ENCODE measurements at places on chromosomes 6 and 20.

DNA sequence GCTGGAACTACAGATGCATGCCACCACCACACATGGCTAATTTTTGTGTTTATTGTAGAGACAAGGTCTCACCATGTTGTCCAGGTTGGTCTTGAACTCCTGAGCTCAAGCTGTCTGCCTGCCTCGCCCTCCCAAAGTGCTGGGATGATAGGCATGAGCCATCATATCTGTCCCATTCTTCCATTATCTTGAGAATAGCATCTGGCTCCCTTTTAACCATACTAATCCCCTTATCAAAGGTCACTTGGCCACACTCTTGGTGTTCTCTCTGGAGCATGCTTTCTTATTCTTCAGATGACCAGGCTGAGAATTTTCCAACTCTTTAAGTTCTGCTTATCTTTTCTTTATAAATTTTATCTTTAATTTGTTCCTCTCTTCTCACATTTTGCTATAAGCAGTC is 15.9 kb upstream of the TRERF1 start:
- no peak for DNase-seq

DNA sequence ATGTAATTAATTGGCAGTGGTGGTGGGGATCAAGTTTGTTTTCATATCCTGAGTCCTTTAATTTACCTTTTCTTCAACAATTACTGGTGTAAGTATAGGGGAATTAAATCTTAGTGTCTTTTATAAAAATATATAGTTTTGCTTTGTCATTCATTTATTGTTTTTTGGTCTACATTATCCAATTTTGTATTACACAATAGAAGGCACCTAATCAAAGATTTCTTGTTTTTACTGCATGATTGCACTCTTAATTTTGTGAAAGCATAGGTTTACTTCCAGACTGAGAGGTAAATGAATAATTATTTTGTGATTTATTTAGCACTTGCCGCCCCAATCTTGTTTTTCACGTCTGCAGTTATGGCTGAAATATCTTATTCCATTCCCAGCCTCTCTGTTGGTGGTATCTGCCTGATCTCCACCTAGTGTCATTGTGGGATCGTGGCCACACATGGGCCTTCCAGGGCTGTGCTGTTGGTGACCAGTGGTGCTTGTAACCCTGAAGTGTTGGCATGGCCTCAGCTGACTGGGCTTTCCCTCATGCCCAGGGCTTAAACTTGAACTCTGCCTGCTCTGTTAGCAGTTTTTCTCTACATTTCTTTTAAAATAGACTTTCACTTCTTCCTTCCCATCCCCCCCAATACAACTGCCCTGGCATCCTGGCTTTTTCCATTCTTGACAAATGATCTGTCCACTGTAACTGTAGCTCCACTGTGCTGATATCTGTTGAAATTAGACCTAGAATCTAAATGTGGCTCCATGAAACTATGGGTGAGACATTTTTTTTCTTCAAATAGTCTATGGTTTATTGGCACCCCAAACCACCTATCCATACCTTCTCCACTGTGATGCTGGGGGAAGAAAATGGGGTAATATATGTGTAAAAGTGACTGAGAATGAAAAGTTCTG is 24.8 kb downstream of the E2F3 start:
- no peak for DNase-seq

GRCh38 chr6:41037107-41037900 is 1.7 kb downstream of the UNC5CL start:
- DNase-seq, result no peak

- DNase-seq, result no peak
Observed at GRCh38 chr6:73610444-73611275, 43.1 kb downstream of the SLC17A5 start.

GRCh38 chr6:146154197-146154596 is 125.3 kb downstream of the GRM1 start:
- no peak for DNase-seq

DNA sequence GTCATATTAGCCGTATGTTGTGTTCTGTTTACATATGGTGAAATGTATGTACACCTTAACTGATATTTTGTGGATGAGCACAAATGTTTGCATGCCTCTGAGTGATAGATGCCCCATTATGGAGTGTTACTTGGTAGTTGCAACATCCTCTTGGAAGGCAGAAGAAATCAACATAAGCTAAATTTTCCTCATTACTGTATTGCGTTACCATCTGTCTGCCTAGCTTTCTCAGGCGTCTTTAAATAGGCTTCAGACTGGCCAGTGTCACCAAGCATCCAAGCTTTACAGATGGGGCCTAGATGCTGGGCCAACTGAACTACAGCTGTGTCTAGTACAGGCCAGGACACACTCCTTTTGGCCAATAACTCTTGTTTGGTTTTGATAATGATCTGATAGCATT is 250.6 kb downstream of the SAMD5 start:
- no peak for DNase-seq

DNA sequence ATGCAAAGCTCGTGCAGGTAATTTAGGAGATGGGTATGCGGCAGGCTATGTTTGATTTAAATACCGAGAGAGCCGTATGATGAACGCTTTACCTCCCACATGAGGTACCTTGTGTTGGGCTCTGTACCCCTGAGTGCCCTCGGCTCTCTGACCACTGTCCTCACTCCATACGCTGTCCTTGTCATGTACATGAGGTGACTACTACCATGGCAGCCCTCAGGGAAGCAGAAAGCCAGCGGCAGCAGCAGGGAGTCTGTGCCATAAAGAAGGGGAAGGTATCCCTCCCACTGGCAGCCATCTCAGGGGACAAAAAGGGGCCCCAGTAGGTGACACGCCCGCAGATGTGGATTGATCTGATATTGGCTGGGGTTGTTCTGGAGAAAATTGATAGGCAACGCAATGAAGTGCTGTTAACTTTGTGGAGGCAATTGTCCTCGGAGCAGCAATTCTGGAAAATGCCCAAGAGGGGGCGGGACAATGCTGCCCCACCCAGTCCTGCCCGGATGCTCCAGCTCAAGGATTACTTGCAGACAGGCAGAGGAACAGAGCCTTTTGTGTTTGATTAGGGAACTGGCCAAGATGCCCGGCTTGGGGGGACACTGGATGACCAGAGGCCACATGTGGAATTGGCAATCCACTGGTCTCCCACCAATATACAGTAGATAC is 38.0 kb upstream of the HSF2 start:
- no peak for DNase-seq

- no peak for DNase-seq
Observed at GRCh38 chr20:38645351-38645750, 43.7 kb downstream of the ARHGAP40 start.

DNA sequence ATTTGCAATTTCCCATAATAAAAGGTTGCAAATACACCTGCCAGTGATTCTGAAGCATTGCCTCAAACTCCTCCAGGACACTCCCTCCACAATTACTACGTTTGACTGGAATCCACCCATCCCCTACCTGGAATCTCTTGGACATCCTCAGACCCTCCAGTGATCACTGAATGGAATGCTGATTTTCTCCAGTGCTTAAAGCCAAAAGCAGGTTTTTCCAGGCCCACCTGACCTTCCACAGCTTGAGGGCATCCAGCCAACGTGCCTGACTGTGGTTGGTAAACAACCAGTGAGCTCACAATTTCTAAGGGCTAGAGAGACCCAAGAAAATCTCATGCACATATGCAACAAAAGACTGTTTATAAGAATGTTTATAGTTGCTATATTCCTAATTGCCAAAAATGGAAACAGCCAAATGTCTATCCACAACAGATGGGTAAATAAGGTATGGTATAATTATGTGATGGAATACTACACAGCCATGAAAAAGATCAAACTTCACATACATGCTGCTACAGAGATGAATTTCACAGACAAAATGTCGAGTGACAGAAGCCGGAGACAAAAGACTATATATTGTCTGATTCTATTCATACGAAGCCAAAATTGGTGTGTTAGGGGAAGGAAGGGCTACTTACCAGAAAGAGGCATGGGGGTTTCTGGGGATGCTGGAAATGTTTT is 147.1 kb upstream of the RREB1 start:
- no peak for DNase-seq

DNA sequence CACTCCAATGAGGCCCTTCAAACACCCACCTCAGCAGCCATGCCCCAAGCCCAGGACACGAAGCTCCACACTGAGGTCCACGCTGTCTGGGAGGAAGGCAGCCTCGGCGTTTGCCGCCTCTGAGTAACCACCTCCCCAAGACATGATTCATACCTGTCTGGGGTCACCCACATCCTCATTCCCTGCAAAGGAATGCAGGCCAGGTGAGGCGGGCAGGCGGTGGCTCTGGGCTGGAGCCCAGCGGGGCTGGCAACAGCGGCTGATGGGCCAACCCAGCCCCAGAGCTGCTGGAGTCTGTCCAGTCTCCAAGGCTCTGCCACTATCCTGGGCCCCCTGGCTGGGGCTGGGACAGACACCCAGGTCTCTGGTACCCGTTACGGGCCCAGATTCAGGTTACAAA is 14.8 kb downstream of the PMEPA1 start:
- no peak for DNase-seq

GRCh38 chr6:164243012-164243610 is 828.6 kb downstream of the QKI start:
- DNase-seq, result no peak

DNA sequence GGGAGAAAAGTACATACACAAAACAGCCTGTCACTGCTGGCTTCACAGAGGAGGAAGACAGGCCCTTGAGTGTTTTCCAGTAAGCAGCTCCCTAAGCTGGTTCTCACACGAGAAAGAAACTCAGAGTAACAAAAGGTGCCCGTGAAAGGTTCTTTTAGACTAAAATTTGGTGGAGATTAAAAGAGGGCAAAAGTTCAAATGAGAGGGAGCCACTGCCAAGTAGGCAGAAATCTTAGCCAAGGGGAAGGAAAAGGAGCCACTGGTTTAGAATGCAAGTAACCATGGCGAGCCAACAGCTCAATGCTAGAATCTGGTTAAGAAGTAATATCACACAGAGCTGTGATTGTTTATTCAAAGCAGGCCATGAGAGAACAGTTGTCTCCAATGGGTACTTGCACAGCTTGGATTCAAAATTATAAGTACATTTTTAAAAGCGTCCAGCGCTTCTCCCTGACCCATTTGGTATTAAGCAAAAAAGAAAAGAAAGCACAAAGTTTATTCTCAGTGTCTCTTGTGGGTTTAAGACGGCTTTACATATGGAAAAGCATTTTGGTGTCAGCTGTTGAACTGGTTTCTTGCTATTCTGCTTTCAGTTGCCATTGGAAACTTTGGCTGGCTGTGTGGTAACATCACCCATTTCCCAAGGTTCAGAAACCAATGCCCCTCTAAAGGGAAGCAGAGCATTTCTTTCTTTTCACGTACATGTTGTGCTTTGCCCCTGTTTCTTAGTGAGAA is 648.5 kb downstream of the RNF144B start:
- DNase-seq, result no peak

GRCh38 chr6:53412751-53413150 is 64.0 kb upstream of the ELOVL5 start:
- no peak for DNase-seq

DNA sequence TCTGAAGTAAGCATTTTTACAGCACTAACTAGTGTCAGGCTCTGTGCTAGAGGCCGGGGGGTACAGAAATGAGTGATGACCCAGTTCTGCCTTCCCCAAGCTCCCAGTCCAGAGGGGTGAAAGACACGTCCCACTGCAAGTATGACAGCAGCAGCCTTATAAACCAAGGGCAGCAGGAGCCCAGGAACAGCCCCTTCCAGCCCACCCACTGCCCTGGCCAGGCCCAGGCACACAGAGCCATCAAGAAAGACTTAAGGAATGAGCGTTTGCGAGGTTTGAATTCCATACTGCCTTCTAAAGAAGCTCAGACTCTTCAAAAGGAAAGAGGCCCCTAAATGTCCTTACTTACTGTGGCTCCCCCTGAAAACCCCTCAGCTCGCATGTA is 10.0 kb downstream of the TRERF1 start:
- DNase-seq, result no peak

GRCh38 chr6:11614534-11615213 is 77.1 kb downstream of the TMEM170B start:
- no peak for DNase-seq

DNA sequence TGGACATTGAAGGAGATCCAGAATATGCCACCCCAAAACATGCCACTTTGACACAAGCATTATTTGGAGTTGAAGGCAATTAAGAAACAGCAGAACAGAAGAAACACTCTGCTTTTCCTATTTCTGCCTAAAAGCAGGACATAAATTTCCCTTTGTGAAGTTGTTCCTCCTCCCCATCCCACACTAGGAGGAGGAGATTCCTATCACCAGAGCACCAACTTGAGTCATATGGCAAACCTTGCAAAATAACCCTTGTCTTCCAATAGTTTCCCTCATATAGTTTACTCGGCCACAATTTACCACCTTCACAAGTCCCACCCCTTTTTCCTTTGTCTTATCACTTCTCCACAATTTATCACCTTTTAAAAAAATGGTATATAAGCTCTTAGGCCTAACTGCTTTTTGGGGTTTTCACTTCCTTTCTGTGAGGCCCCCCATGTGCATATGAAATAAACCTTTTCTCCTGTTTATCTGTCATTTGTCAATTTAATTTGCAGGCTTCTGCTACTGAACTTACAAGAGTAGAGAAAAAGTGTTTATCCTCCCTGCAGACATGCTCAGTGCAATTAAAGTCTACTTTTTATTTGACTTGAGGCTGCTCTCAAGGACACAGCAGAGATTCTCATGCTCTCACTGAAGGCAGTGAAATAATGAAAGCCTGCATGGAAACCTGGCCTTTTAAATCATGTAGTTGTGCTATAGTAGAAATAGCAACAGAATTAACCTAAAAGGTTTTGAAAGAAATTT is 2.8 kb upstream of the RAB23 start:
- no peak for DNase-seq

DNA sequence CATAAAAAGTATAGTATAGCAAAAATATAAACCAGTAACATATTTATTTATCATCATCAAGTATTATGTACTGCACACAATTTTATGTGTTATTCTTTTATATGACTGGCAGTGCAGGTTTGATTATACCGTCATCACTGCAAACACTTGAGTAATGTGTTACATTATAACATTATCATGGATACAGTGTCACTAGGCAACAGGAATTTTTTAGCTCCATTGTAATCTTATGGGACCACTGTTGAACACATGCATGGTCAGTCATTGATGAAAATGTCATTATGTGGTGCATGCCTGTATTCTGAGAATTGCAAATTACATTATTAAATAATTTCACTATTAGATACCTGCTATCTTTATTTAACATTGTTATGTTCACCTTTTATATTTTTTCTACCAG is 29.1 kb upstream of the OR2J2 start:
- no peak for DNase-seq

GRCh38 chr20:61640131-61640870 is 388.2 kb downstream of the CDH4 start:
- no peak for DNase-seq

DNA sequence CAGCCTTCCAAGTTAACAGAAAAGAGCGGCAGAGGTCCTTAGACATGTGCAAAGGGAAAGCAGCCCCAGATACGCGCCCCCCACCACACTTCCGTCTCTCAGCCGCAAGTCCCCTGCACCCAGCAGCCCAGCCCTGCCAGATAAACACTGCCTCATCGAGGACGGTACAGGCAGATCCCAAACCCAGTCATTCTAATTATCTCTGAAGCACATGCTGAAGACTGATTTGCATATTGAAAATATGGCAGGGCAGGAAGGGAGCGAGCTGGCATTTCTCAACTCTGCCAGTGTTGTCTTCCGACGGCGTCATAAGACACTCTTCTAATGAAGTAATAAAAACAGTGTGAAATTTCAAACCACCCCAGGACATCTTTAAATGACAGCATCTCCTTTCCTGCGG is 122.8 kb upstream of the CDH4 start:
- DNase-seq, result no peak

GRCh38 chr6:71478834-71479541 is 190.4 kb downstream of the OGFRL1 start:
- no peak for DNase-seq

- no peak for DNase-seq
Observed at GRCh38 chr6:15516923-15517560, 145.8 kb downstream of the DTNBP1 start.

Data from NCI-H1092 (cell line).